Hippocampal formation (tissue), 2 donors: ENCODE measurements at places on chromosomes 7 and 10.
A peak's percentile ranks its signal among the peaks of the same experiment; 100 is the strongest.

DNA sequence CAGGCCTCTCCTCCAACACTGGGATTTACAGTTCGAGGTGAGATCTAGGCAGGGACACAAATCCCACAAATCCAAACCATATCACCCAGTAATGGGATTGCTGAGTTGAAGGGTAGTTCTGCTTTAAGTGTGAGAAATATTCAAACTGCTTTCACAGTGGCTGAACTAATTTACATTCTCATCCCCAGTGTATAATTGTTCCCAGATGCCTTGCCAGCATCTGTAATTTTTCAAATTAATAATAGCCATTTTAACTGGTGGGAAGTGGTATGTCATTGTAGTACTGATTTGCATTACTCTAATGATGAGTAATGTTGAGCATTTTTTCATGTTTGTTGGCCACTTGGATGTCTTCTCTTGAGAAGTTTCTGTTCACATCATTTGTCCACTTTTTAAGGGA is 592.8 kb upstream of the GRM3 start:
- DNase-seq: no peak

- no peak for DNase-seq
These were observed 102.5 kb downstream of the PCLO start for GRCh38 chr7:83060218-83060617.

- DNase-seq: no peak
These were observed 23.0 kb upstream of the CCDC71L start for GRCh38 chr7:106683941-106684340.

DNA sequence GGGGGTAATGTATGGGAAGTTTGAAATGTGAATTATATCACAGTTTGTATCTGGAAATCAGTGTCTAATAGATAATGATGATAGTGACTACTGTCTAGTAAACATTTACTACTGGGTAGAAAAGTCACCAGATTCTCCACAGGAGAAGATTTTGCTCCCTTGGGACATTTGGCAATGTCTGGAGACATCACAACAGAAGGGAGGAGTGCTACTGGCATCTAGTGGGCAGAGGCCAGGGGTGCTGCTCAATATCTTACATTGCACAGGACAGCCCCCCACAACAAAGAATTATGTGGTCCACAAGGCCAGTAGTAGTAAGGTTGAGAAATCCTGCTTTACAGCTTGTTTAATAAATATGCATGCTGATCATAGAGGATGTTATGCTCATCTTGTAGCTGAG is 92.3 kb upstream of the PRPS1L1 start:
- no peak for DNase-seq

GRCh38 chr7:35537067-35538023 is 157.6 kb downstream of the HERPUD2 start:
- DNase-seq: peak; percentile 60

- DNase-seq: no peak
These were observed 129.2 kb downstream of the NEUROD6 start for GRCh38 chr7:31211281-31211680.

- peak; percentile 34 for DNase-seq
These were observed 30.0 kb downstream of the GLUD1 start for GRCh38 chr10:87064651-87065050.

DNA sequence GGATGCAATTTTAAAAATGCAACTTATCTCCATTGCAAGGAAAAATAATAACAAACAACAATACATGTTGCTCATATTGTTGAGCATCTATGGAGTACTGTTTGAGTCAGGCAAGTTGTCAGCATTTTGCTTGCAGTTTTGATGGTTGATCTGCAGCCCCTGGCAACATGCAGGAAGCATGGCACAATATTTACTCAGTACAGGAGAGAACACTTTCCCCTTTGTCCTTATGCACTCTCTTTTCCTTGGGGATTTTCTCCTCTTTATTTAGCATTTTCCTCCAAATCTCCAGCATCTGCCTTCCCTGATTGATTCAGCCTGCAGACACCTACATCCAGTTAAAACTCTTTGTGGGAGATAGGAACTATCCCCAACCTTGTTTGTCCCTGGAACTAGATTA is 620.5 kb upstream of the LRRN3 start:
- DNase-seq: no peak

DNA sequence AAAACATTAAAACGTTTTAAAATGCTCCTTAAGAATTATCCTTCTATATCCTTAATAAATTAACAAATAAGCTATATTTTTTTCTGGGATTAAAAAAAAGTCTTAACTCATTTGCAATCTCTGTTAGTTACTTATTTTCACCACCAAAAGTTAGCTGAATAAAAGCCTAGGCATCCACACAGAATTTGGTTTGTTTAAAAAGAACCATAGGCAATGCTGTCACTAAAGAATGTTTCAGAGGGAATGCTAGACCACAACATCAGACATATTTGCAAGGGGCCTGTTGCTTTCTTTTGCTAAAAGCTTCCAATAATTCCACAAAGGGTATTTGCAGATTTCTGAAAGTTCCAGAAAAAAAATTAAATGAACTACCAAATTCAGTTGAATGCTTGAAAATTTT is 244.2 kb downstream of the POU6F2 start:
- DNase-seq: no peak

GRCh38 chr7:140300243-140301136 is 97.8 kb downstream of the SLC37A3 start:
- DNase-seq: no peak

- no peak for DNase-seq
These were observed 102.2 kb downstream of the ZNF92 start for GRCh38 chr7:65475734-65476319.

GRCh38 chr10:94622666-94623205 is 60.8 kb upstream of the CYP2C18 start:
- no peak for DNase-seq

GRCh38 chr10:62655337-62655994 is 149.1 kb upstream of the ADO start:
- no peak for DNase-seq

DNA sequence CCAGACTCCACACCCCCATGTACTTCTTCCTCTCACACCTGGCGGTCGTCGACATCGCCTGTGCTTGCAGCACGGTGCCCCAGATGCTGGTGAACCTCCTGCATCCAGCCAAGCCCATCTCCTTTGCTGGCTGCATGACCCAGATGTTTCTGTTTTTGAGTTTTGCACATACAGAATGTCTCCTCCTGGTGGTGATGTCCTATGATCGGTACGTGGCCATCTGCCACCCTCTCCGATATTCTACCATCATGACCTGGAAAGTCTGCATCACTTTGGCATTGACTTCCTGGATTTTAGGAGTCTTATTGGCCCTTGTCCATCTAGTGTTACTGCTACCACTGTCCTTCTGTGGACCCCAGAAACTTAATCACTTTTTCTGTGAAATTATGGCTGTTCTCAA is 4.8 kb downstream of the OR2A25 start:
- DNase-seq: no peak

DNA sequence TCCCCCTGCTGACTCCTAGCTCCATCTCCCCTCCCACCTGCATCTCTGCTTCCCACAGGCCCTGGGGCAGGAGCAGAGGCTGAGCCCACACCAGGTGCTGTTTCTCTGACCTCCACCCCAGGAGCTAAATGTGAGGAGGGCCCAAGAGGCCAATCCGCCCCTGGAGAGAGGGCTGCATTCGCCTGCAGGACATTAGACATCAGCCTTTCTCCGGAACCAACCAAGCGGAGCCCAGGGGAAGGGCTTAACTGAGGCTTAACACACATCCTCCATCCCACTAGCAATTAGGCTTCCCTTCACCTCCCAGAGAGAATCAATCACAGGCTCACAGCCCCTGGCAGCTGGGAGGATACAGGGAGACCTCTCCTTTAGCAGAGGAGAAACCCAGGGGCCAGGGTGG is 50.5 kb downstream of the SH3PXD2A start:
- DNase-seq: no peak

DNA sequence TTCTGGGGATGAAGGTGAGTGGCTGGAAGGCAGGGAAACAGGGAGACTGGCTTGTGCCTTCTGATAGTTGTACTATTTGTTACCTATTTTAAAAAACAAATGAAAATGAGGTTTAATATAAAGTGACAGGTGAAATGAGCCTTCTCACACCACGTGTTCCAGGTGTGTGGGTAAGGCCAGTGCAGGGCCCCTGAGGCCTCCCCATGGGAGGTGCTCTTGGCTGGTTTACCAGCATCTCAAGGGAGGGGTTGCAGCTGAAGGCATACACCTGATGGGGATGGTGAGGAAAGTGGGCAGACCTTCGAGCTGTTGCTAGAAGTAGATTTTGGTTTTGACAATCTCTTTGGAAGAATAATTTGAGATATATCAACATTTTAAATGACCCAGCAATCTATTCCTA is 103.6 kb downstream of the ARHGAP22 start:
- DNase-seq: no peak

GRCh38 chr7:146647445-146647844 is 530.8 kb downstream of the CNTNAP2 start:
- no peak for DNase-seq

DNA sequence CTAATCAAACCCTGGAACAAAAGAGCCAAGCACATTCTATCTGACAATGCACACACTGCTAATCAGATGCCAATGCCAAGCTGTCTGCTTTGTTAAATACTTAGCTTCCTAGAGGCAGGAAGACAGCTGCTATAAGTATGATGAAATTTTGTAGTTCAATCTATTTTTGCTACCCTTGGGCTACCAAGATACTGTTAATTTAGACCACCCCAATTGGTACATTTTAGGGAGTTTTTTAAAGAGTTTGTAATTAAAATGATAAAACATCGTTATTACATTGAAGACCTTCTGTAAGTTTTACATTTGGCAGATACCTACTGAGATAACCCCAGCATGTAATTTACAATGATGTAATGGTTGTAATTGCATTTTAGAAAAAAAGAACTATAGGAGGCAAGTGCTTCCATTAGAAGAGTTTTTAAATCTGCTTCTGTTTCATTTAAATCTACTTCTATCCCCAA is 268.5 kb downstream of the ADK start:
- no peak for DNase-seq

GRCh38 chr10:106559442-106559841 is 605.1 kb downstream of the SORCS1 start:
- DNase-seq: no peak
